ENCODE measurements at places on chromosomes 6 and 20.

DNA sequence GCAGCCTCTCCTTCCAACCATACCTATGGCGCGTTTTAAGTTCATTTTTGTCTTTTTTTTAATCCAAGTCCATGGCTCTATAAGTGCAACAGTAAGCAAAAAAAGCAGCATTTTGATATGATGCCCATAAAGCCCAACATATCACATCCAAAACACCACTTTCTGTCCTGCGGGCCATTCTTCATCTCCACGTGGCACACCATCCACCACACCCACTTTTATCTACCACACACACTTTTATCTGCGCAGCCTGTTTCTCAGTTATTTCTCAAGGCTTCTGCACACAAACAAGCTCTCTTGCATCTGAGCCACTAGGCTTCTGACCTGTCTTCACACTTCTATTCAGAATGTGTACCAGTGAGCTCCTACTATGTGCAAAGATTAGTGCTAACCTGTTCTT lies 5.3 kb downstream of the GCLC start:
- no peak for DNase-seq

GRCh38 chr6:162829013-162829742 lies 101.4 kb downstream of the PACRG start:
- no peak for DNase-seq

DNA sequence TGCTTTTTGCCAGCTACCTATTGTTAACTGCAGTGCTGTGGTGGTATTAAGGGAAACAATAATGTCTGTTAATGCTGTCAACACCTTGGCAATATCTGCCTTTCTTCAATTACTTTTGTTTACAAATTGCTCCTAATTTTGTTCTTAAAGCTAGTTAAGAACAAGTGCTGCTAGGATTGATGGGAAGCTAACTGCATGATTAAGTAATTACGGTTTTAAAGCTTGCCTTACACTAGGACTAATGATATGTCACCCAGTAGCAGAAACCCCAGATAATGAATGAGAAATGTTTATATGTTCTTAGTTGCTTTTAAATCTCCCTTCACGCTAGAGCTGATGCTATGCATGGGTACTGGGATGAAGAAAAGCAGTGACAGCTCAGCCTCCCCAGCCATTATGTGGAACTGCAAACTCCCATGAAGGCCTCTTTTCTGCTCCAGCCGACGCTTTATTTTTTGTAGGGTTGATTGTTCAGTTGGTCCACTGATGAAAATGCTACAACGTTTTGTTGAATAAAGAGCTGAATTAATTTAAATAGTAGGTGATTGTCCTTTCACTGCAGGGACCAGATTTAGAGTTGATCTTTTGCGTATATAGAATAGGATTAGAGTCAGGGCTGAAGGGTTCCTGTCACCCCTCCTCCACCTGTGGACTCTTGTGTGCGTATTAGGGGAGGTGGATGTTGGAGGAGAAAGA lies 610.5 kb downstream of the TFAP2B start:
- DNase-seq, result no peak

- no peak for DNase-seq
These were observed 83.9 kb downstream of the MAP3K7 start for GRCh38 chr6:90502866-90503407.

- DNase-seq, result no peak
These were observed 80.9 kb downstream of the GJA1 start for GRCh38 chr6:121516331-121516730.

Data from stimulated activated CD8-positive, alpha-beta memory T cell treated with anti-CD3 and anti-CD28 coated beads, Interleukin-4, amount 100 ng/mL, for 4 hours (primary cell).